ENCODE measurements at places on chromosomes 5 and 9.

GRCh38 chr5:77892061-77893010 lies 116.2 kb upstream of the TBCA start:
- no peak for DNase-seq

GRCh38 chr9:18037981-18038380 lies 436.0 kb upstream of the ADAMTSL1 start:
- no peak for DNase-seq

GRCh38 chr5:604391-604831 lies 7.7 kb upstream of the CEP72 start:
- no peak for DNase-seq

DNA sequence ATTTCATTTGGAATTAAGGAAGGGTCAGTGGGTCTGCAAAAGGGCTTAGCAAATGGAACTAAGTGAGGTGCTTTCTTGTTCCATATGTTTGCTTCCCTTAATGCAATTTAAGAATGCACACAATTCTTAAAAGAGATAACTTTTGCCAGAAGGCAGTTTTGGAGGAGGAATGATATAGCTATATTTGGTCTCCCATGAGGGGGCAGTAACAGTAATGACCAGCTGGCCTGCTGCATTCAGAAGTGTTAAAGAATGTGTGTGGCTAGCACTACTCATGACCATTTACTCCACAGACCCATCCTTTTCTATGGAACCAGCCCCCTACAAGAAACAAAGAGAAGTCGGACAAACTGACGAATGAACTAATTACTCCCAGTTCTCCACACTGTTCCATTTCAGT lies 638.9 kb downstream of the RAB3C start:
- DNase-seq: no peak

DNA sequence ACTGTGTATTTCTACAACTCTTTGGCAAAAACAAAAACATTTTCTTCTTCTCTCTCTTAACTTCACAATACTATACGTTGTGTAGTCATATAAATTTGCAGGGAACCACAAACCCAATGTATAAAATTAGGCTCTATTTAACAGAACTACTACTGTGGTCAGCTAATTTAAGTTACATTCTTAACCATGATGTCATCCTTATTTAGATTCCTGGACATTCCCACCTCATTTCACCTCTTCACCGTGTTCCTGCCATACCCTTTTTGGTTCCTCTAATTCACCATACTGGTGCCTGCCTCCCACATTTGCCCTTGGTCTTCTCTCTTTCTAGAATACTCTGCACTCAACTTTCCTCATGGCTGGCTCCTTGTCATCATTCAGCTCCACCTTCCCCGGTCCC lies 75.7 kb upstream of the SH3GL2 start:
- no peak for DNase-seq

GRCh38 chr9:87818308-87818707 lies 64.4 kb upstream of the SPATA31E1 start:
- DNase-seq: no peak
